Nephron progenitor cell (in vitro differentiated cells): ENCODE measurements at places on chromosomes 3 and 15.

- DNase-seq: no peak
These were observed 2.7 kb upstream of the HEG1 start for GRCh38 chr3:125058529-125058928.

GRCh38 chr15:93087825-93088199 is 1.2 kb downstream of the RGMA start:
- DNase-seq: peak; percentile 78

- no peak for DNase-seq
These were observed 42.6 kb downstream of the ZNF148 start for GRCh38 chr3:125332504-125332903.

GRCh38 chr15:43932907-43933306 is 106.1 kb downstream of the WDR76 start:
- DNase-seq: no peak

DNA sequence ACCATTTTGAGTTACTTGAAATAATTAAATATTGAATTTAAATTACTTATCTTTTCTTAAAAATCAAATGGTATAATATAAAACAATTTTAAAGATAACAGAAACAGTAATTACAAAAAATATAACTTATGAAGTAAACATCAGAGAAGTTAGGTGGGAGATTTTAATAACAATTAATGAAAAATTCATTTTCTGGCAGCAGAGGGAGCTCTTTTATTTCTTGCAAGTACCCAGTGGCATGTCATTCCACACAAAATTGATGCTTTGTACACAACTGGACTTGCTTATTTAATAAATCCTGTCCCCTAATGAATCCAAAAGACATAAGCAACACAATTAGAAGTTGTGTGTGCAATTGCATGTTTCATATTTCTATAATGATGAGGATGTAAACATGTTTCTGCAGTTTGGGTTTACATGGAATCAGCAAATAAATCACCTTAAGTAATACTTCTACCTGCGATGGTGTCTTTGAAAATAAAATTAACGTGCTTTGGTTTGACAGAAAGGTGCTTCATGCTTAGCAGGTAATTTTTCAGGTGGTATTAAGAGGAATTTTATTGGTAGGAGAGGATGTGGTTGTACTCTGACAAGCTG is 861.3 kb downstream of the ZPLD1 start:
- DNase-seq: no peak

DNA sequence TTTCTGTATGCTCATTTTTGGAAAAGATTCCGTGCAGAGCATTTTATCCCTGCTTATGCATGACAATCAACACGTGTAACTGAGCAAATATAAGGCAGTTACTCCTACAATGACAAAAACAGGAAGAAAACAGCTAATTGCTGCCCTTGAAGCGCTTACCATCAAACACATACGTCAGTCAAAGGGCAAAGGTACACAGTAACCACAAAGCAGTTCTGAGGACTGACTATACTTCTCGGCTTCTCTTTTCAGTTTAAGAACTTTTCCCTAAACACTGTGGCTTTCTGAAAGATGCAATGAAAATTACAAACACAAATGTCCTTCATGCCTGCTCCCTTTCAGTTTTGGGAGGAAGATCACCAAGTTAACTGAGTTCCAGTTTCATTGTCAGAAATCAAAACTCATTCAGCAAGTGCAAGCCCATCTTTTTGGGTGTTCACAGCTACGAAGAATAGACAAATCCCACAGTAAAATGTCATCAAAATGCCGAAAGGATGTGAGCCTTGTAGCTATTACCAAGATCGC is 602.8 kb downstream of the FOXP1 start:
- no peak for DNase-seq

- no peak for DNase-seq
These were observed 79.4 kb downstream of the SMAD3 start for GRCh38 chr15:67144609-67145311.

DNA sequence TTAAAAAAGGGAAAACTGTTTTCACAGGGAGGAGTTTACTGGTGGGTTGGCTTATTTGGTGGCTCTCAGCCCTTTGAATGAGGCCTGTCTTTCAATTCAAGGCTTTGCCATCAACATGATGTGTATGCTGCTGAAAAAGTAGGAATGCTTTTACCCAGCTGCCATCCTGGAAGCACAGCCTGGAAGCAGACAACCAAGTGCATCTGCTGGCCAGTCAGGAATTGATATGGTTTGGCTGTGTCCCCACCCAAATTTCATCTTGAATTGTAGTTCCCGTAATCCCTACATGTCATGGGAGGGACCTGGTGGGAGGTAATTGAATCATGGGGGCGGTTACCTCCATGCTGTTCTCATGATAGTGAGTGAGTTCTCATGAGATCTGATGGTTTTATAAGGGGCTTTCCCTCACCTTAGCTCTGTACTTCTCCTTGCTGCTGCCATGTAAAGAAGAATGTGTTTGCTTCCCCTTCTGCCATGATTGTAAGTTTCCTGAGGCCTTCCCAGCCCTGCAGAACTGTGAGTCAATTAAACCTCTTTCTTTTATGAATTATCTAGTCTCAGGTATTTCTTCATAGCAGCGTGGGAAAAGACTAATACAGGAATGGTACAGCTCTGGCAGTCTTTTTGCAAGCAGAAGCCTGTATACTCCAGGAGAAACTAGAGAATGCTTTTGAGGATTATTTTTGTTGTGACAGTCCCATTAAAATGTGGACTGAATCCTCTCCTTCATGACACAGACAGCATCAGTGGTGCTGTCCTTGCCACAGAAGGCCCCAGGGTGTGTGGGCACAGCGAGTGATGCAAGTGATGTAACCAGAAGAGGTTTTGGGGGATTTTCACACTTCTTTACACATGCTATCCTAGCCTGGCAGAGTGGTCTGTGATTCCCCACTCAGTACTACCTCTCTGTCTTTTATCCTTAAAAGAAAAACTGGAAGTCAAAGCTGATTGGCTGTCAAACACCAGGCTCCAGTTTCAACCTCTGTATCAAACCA is 20.0 kb downstream of the PLCL2 start:
- DNase-seq: no peak

GRCh38 chr3:73502609-73503583 is 121.8 kb downstream of the PDZRN3 start:
- peak; percentile 78 for DNase-seq

DNA sequence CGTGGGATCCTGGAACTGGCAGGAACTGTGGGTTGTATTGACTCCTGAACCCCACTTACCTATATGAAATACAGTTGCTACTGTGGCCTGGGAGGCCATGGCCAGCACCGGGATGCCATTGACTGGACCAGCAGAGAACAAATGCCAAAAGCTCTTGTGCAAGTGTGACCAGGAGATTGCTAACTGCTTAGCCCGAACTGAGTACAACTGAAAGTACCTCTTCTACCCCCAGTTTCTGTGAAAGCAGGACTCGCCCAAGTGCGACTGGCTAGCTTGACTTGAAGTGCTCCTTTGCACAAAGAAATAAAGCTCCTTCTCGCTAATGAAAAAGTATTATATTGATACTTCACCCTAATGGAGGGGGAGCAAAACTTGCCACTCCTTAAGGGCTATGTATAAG is 101.3 kb upstream of the ATP11B start:
- no peak for DNase-seq

GRCh38 chr3:65955792-65956477 is 82.8 kb downstream of the MAGI1 start:
- no peak for DNase-seq

DNA sequence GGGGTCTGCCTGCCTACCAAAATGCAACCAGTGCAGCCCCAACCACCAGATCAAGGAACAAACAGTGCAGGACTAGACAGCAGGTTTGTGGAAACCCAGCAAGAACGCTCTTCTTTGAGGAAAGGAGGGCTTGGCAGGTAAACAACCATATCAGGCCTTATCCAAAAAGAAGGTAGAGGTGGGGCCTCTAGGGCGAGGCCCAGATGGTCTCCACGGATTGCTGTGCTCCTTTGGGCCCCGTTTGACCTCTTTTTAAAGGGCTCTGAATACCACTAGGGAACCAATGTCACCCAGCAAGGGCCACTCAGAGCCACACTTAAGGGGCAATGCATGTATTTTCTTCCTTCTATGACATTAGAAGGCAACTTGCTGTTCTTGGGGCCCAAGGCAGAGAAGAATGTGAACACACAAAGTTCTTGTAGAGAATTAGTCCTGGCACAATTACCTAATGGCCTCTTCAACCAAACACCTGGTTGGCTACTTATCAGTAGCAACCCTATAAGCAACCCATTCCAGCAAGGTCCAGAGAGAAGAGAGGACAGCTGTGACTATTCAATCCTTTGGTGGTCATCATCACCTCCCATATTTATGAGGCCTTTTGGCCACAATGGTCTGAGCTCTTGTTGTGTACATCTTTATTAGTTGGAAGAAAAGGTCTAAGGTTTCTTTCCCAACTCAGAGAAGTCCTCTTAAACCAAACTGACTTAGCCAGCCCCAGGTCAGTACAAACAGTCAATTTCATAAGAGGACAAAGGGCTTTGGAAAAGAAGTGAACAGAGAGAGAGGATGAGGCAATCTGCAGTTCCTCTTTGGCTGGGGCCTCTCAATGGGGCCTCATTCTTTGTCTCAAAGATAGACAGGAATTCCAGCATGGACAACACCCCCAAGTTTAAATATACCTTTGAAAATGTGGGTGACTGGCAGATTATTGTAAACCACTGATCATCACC is 36.0 kb downstream of the FOXP1 start:
- DNase-seq: no peak

DNA sequence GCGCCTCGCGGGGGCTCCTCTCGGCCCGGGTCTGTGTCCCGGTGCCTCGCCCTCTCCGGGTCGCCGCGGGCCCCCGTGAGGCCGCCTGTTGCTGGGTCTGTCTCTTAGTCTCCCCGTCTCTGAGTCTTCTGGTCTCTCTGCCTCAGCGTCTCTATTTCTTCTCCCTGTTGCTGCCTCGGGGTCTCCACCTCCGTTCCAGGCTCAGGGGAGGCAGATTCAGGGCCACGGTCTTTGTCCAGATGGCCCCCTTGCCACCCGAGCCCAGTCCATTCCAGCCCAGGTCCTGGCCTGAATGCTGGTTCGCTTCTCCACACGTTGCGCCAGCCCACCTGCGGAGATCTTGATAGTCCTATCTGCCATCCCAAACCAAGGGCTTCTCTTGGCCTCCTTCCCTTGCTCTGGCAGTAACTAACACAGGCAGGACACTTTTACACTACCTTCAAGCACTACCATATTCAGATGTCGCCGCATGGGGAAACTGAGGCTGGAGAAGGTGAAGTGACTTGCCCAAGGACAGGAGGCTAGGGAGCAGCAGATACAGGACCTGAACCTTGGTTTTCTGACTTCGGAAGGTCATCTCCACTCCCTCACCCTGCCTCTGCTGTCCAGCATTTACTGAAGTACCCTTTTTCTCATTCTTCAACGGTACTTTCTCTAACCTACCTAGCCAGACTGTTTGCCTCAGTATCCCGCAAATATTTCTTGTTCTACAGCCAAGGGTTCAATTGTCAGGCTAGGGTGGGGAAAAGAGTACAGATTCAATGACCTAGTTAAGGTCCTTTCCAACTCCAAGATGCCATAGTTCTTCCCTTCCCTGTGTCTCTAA is 616 bp upstream of the IGDCC4 start:
- DNase-seq: no peak

DNA sequence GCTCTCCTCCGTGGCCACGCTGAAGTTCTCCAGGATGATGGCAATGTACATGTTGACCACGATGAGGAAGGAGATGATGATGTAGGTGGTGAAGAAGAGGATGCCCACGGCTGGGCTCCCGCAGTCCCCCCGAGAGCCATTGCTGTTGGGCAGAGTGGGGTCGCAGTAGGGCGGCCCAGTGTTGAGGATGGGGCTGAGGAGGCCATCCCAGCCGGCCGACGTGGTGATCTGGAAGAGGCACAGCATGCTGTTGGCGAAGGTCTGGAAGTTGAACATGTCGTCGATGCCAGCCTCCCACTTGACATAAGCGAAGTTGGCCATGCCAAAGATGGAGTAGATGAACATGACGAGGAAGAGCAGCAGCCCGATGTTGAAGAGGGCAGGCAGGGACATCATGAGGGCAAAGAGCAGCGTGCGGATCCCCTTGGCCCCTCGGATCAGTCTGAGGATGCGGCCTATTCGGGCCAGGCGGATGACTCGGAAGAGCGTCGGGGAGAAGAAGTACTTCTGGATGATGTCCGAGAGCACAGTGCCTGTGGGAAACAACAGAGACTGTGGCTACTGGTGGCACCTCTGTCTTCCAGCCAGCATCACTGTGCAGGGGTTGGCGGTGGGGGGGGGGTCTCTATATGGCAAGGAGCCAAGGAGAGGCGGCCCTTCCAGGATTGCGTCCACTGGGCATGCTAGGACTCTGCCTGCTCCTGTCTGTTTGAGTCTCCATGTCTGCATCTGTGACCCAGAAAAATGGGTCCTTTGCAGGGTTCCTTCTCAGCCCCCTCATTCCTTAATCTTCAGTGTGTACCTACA is 55.1 kb downstream of the EXOG start:
- DNase-seq: no peak

- DNase-seq: no peak
These were observed 225.9 kb downstream of the GREM1 start for GRCh38 chr15:32943711-32944110.

- DNase-seq: peak; percentile 83
These were observed 9.5 kb downstream of the RPS17 start for GRCh38 chr15:82530606-82531379.

DNA sequence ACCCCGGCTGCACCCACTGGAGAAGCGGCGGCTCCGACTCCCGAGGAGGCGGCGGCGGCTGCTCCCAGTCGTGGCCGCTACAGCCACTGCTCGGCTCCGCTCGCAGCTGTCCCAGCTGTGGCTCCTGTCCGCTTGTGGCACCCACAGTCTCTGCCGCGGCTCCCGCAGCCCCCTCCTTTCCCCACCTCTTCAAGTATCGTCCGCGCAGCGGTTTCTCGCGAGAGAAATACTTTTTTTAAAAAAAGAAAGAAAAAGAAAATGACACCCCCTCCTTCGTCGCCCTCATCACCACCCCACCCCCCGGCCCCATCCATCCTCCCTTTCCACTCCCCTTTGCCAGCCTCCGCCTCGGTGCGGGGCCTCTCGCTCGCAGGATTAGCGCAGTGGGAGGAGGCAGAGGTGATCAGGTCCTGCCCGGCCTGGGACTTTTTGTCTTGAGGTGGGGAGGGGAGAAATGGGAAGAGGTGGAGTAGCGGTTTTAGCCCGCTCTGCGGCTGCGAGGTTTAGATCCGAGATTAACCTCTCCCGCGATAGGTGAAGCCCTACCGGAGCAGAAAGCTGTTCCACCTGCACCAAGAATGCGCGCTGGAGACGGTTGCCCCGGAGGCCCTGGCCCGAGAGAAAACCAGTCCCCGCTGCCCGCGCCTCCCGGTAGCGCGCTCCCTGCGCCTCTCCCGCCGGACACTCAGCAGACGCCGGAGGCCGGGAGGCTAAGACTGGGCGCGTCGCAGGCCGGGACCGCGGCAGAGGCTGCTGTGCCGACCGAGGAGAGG is at the start of gene FBN1:
Gene FBN1, minus strand, starts transcription at position 152 of the 773 bp plus-strand sequence. CDS start 940 bp downstream, outside the sequence.
- DNase-seq: peak; percentile 76

DNA sequence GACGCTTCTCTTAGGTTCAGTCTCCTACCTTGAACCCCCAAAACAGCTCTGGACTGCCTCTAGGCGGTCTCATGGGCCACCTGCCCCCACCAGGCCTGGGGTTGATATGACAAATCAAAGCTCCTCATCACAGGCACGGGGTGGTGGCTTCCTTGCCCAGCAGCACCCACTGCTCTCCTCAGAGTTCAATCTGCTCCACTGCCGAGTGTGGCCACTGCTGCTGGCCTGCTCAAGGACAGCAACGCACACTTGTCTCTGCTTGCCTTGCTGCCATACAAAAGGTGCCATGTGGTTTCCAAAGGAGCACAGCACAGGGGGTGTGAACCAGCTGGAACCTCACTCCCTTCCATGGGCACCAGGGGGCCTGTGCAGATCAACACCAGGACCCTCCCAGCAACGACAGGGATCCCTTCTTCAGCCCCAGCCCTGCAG is 10.2 kb downstream of the KBTBD13 start:
- DNase-seq: no peak
